Upper lobe of right lung (tissue), 1 donor: ENCODE measurements at places on chromosomes 3 and 15. TPM values are rescaled to one million over a fixed set of nuclear protein-coding genes. Genes with fewer than 3 reads are reported as not detected.

DNA sequence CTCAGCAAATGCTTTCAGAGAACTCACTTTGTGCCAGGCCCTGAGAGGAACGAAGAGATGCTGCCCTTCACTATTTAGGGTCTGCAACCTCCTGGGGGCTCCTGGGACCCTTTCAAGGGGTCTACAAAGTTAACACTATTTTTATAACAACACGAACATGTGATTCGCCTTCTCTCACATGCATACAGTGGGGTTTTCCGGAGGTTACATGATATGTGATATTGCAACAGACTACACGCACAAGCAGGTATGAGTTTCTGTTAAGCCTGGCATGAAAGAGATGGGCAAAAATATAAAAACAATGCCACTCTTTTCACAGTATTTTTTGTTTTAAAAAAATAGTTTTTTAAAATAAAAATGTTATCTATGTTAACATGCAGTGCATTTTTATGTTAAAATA lies 10.3 kb downstream of the STARD5 start:
- H3K27ac ChIP-seq: peak overlapping the region; percentile 75
- no peak overlapping the region for H3K4me3 ChIP-seq
- H3K36me3 ChIP-seq: peaks cover 31% of the 10 kb centered on the region
- peaks cover 16% of the 10 kb centered on the region for H3K4me1 ChIP-seq
- no peak for DNase-seq

DNA sequence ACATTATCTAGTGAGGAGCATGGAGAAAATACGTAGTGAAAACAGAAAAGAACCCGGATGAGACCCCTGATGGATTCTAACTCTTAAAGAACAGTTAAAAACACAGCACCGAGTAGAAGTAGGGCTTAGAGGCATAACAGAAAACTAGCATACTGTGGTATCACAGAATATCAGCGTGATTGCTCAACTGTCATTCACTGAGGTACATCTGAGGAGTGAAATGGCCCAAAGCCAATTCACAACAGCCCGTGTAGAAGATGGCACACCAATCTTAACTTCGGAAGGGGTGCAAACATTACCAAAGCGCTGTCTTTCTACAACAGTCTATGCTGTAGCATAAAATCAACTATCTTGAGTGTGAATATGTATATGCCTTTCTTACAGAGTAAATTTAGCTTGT lies 1.8 kb downstream of the CLASP2 start:
- H3K27ac ChIP-seq: no peak overlapping the region
- H3K27me3 ChIP-seq: no peaks in the 10 kb centered on the region
- no peaks in the 10 kb centered on the region for H3K36me3 ChIP-seq
- H3K4me1 ChIP-seq: peaks cover 12% of the 10 kb centered on the region

DNA sequence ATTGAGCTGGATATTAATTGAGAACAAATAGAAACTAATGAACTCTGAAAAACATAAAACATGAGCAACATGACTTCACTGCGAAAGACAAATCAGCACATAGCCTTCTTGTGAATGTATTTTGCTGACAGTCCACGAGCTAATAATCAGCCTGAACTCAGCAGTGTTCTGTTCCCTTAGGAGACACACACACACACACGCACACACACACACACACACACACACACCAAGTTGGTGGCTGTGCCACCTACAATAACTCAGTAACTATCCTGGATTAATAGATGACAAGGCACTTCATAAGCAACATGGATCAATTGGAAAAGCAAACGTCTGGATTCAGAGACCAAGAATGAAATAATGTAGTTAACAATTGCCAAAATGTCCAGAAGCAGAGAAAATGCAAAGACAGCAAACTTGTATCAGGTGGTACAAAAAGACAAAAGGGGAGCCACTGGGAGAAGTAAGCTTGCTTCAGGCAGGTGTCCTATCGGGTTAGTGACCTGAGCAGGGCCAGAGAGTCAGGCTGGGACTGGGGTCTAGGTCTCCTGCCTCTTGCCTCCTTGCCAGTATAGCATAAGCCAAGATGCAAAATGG lies 20.5 kb upstream of the UBE2Q2 start:
- no peak for DNase-seq
- H3K4me1 ChIP-seq: no peaks in the 10 kb centered on the region
- no peak overlapping the region for H3K4me3 ChIP-seq
- no peaks in the 10 kb centered on the region for H3K36me3 ChIP-seq
- peaks cover 3% of the 10 kb centered on the region for H3K27me3 ChIP-seq
- no peak overlapping the region for H3K27ac ChIP-seq

GRCh38 chr15:78931439-78932257 lies 13.2 kb downstream of the CTSH start:
- peaks cover 90% of the 10 kb centered on the region for H3K36me3 ChIP-seq
- H3K4me3 ChIP-seq: no peak overlapping the region
- DNase-seq: no peak
- peaks cover 8% of the 10 kb centered on the region for H3K4me1 ChIP-seq
- H3K27me3 ChIP-seq: no peaks in the 10 kb centered on the region

- no peaks in the 10 kb centered on the region for H3K4me1 ChIP-seq
- no peak for DNase-seq
- no peak overlapping the region for H3K27ac ChIP-seq
- H3K4me3 ChIP-seq: peak overlapping the region; percentile 38
Observed at GRCh38 chr3:13932578-13933295, 52.9 kb upstream of the WNT7A start.

- no peak for DNase-seq
- H3K27me3 ChIP-seq: no peaks in the 10 kb centered on the region
- no peak overlapping the region for H3K27ac ChIP-seq
- no peaks in the 10 kb centered on the region for H3K36me3 ChIP-seq
- H3K4me3 ChIP-seq: no peak overlapping the region
Observed at GRCh38 chr15:39180483-39180933, 400.4 kb upstream of the THBS1 start.

DNA sequence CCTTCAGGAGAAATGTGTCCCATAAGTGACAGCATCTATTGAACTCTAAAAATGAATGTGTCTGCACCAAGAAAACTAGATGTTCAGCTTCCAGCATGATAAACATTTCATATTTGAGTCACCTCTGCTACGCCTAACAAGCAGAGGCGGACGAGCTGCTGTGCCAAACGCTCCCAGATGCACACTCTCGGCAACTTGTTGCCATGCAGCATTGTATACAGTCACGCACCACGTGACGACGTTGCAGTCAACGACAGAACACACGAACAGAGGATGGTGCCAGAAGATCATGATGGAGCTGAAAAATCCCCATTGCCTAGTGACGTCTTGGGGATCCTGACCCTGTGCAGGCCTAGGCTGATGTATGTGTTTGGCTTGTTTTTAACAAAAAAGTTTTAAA lies 137.5 kb downstream of the XXYLT1 start:
- no peak for DNase-seq
- H3K27me3 ChIP-seq: no peaks in the 10 kb centered on the region
- H3K4me1 ChIP-seq: no peaks in the 10 kb centered on the region

DNA sequence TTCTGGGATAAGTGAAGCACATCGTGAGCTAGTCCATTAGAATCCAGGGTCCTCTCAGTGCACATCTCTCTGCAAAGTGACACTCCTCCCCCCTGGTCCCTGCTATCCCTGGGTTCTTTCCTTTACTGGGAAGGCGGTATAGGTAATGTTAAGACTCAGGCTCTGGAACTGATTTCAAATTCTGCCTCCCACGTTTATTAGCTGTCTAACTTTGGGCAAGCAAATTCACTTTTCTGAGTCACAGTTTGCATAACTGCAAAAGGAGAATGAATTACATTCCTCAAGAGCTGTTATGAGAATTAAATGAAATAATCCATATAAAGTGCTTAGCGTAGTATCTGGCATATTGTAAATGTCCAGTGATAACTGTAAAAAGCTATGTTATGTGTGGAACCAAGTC lies 168.1 kb upstream of the LRRN1 start:
- no peak for DNase-seq
- H3K4me3 ChIP-seq: no peak overlapping the region
- no peaks in the 10 kb centered on the region for H3K4me1 ChIP-seq
- no peak overlapping the region for H3K27ac ChIP-seq

DNA sequence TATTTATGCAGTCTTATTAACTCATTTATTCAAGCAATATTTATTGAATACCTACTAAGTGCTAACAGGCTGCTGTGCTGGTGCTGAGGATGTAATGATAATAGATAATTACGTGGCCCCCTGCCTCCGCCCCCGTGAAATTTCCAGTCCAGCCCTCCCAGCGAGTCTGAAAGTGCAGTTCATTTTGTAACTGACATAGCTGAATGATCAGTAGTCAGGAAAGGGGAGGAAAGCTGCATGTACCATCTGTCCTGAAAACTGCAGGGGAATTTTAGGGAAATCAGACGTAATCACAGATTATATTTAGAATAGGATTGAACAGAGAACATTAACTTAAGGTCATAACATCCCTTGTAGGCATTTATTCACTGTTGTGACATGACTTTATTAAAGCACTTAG lies 736.8 kb downstream of the MCTP2 start:
- no peaks in the 10 kb centered on the region for H3K36me3 ChIP-seq
- no peaks in the 10 kb centered on the region for H3K27me3 ChIP-seq
- H3K4me1 ChIP-seq: no peaks in the 10 kb centered on the region
- H3K27ac ChIP-seq: no peak overlapping the region
- no peak for DNase-seq

DNA sequence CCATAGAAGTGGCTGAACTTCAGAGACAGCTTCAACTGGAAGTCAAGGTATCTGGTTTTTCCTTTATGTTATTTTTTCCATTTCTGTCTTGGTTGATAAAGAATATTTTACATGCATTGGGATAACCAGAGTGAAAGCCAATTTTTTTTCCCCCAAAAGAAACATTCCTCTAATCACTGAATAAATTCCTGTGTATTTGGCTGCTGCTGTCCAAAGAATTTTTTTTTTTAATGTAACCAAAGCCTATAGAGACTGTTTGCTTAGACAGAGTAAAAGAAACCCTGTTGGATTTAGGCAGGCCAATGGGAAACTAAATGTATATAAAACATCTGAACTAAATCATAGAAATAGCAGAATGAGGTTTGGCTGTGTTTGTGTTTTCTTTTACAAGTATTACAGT lies 75.2 kb downstream of the CGNL1 start:
- DNase-seq: no peak
- H3K27me3 ChIP-seq: no peaks in the 10 kb centered on the region
- no peaks in the 10 kb centered on the region for H3K4me1 ChIP-seq
- no peaks in the 10 kb centered on the region for H3K36me3 ChIP-seq
- H3K27ac ChIP-seq: no peak overlapping the region

- H3K4me1 ChIP-seq: peaks cover 31% of the 10 kb centered on the region
- no peaks in the 10 kb centered on the region for H3K36me3 ChIP-seq
- no peaks in the 10 kb centered on the region for H3K27me3 ChIP-seq
- DNase-seq: peak; percentile 90
- H3K4me3 ChIP-seq: peak within 1 kb of the TSS; percentile 88
Observed at GRCh38 chr3:71583566-71584393, at the start of gene FOXP1. Gene FOXP1 (minus strand): TSS chr3:71583728. CDS start chr3:71198381, 385,347 bp downstream.

- no peak overlapping the region for H3K4me3 ChIP-seq
- no peaks in the 10 kb centered on the region for H3K27me3 ChIP-seq
- no peak for DNase-seq
- H3K4me1 ChIP-seq: no peaks in the 10 kb centered on the region
- H3K36me3 ChIP-seq: no peaks in the 10 kb centered on the region
Observed at GRCh38 chr15:36598529-36599177, 19.2 kb downstream of the CDIN1 start.

DNA sequence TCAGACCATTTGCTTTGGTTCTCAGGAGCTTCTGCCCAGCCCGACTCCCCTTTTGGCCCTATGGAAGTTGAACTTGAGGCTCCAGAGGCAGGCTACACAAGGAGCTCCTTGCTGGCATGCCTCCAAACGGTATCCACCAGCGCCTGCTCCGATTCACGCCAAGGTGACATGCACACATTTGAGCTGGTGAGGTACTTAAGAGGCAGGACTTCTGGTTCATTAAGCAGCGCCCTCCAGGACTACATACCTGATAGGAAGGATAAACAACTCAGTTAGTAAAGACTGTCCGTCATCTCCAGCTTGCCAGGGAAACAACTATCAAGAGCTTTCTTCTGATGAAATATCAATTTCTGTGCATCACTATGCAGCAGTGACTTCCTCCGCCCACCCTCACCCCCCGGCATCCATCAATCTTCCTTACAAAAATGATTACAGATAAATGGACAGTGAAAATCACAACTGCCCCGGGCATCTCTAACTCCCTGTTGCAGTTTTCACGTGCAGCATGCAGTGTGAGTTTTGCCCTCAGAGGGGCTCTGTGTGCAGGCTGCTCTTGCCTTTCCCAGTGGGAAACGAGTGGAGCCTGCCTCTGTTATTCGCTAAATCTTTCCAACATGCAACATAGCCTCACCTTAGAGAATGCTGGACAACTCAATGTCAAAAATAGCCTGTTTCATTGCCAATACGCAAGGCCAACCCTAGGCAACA lies 122.9 kb downstream of the ARRDC4 start:
- H3K27ac ChIP-seq: no peak overlapping the region
- no peaks in the 10 kb centered on the region for H3K4me1 ChIP-seq
- no peak overlapping the region for H3K4me3 ChIP-seq
- no peaks in the 10 kb centered on the region for H3K36me3 ChIP-seq

DNA sequence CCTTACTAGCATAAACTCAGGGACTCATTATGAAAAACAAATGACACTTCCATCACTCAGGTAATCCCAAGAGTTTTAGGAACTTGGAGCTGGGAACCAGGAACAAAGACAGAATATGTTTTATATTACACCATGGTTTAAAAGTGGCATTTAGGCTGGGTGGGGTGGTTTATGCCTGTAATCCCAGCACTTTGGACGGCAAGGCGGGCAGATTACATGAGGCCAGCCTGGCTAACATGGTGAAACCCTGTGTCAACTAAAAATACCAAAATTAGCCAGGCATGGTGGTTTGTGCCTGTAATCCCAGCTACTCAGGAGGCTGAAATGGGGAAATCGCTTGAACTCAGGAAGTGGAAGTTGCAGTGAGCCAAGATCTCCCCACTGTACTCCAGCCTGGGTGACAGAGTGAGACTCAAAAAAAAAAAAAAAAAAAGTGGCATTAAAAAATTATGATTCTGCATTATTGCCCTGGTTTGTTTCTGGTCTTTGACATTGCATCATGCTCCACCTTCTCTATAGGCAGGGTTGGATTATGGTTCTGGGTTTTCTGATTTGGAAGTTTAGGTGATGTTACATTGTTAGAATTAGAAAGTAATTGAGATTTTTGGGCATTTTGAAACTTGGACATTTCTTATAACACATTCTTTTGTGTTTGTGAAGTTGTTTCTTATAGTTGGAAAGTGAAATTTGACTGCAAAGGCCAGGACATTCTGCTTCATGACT lies 19.0 kb downstream of the SQOR start:
- H3K4me3 ChIP-seq: no peak overlapping the region
- no peaks in the 10 kb centered on the region for H3K36me3 ChIP-seq
- no peak for DNase-seq
- H3K4me1 ChIP-seq: peaks cover 40% of the 10 kb centered on the region

GRCh38 chr15:96599268-96599667 lies 268.8 kb downstream of the NR2F2 start:
- DNase-seq: no peak
- H3K4me1 ChIP-seq: no peaks in the 10 kb centered on the region
- no peaks in the 10 kb centered on the region for H3K36me3 ChIP-seq
- H3K27me3 ChIP-seq: no peaks in the 10 kb centered on the region

- DNase-seq: no peak
- H3K4me1 ChIP-seq: peaks cover 3% of the 10 kb centered on the region
- H3K27me3 ChIP-seq: no peaks in the 10 kb centered on the region
- H3K27ac ChIP-seq: no peak overlapping the region
- H3K36me3 ChIP-seq: peaks cover 36% of the 10 kb centered on the region
Observed at GRCh38 chr3:45477041-45477725, 88.8 kb downstream of the LARS2 start.

Gene WDR72
- total RNA-seq: 3.2 TPM

Gene ABHD2
- 182 TPM for total RNA-seq

Gene GOLGA8K
- total RNA-seq: 2.1 TPM

Gene GOLGA8S
- 0.20 TPM for total RNA-seq

Gene CELF6
- total RNA-seq: 5.4 TPM

Gene RFTN1
- 69.4 TPM for total RNA-seq

Gene GPR149
- not detected for total RNA-seq

Gene ECE2
- total RNA-seq: not detected
